ENCODE measurements at places on chromosomes 12 and 14.

GRCh38 chr12:106429636-106430035 lies 72.1 kb downstream of the POLR3B start:
- DNase-seq = no peak

DNA sequence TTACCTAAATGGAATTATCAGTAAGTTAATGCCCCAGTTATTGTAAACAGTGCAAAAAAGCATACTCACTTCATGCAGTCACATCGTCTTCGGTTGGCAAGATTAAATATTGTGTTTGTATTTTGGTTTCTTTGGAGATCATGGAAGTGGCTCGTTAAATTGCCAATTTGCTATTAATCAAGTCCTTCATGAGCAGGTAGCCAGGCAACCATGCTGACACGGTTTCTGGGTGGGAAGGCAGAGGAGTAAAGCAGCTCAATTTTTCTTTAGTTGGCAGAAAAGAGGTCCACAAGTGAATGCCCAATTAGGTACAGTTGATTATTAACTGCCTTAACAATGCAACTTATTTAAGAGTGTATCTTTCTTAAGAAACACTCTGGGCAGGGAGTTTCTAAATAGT lies 43.9 kb downstream of the PPP4R3A start:
- DNase-seq = no peak

DNA sequence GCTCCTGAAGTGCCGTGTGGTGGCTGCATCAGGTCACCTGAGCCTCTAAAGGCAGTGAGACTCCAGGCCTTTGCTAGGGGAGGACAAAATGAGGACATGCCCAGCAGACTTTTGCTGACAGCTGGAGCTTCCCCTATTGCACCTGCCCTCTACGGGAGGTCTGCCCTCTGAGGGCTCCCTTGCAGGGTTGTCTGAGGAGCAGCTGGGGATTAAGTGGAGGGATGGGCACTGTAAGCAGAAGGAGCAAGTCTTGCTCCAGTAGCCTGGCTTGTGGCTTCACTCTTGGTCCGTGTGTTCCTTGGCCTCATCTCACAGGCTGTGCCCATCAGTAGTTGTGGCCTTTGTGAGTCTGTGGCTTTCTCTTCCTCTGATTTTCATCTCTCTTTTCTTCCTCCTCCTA lies 66.9 kb upstream of the NRXN3 start:
- DNase-seq = no peak

- no peak for DNase-seq
Measured at GRCh38 chr14:94173471-94173884, 644 bp upstream of the PPP4R4 start.

GRCh38 chr14:64092338-64092737 lies 201.8 kb downstream of the ESR2 start:
- no peak for DNase-seq

Data from T47D (cell line).